Pancreas (tissue), 10 donors: ENCODE measurements at places on chromosomes 5 and 9. TPM values are rescaled to one million over a fixed set of nuclear protein-coding genes. Genes with fewer than 3 reads are reported as not detected.
A peak's percentile ranks its signal among the peaks of the same experiment; 100 is the strongest.

The OR13F1 gene
- total RNA-seq, result not detected

The IFNA13 gene
- total RNA-seq, result not detected

The S100Z gene
- total RNA-seq, result 0.18 TPM

The ARL14EPL gene
- total RNA-seq, result not detected

The PCDHGC3 gene
- total RNA-seq, result 20.6 TPM

The MYORG gene
- 10.7 TPM for total RNA-seq

The RNF180 gene
- 7.2 TPM for total RNA-seq

The IDNK gene
- total RNA-seq, result 4.7 TPM

DNA sequence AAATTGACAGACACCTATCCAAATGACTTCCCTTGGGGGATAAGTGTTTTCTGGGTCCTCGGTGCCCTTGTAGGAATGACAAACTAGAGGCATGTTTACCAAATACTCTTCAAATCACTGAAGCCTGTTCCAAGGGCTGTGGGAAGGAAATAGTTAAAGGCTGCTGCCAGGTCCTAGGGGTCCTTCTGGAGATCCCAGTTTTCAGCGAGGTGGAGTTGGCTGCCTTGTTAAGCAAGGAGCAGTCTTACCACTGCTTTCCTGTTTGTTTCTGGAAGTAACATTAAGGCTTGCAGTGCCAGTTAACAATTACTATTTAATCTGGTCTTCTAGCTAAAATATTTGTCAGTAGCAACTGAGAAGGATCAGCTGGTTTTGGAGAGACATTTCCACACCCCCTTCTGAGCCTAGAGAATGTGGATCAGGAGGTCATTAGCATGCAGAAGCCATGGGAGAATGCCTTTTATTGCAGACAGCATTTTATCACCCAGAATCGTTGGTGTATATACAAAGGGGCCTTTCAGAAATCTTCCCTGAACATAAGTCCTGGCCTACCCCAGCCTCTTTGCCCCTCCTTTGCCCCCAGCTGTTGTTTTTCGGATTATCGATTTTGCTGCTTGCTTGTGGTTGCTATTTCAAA lies 238.8 kb downstream of the DMAC1 start:
- H3K27me3 ChIP-seq, result no peaks in the 10 kb centered on the region
- peak overlapping the region; percentile 10 for H3K27ac ChIP-seq

- peaks cover 29% of the 10 kb centered on the region for H3K4me1 ChIP-seq
- no peak overlapping the region for H3K4me3 ChIP-seq
- peak overlapping the region; percentile 97 for H3K27ac ChIP-seq
- DNase-seq, result no peak
Measured at GRCh38 chr9:124261736-124262648, 4.2 kb downstream of the NEK6 start.

DNA sequence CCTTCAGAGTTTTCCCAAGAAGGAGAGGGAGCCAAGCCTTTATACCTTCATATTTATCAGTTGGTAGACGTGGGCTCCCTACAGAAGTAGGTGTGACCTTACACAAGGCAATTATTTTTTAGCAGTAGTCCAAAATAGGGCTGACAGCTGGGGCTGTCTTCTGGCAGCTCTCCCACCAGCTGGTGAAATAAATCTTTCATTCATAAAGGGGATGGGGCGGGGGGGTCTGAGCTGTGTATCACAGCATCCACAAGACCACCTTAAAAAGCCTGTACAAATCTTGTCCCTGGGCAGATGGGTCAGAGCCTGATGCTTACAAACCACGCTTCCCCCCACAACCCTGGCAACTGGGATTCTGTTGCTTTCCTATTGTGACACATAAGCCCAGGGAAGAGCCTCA lies 19.7 kb downstream of the CSF2 start:
- H3K27me3 ChIP-seq, result no peaks in the 10 kb centered on the region
- no peak overlapping the region for H3K4me3 ChIP-seq
- H3K36me3 ChIP-seq, result no peaks in the 10 kb centered on the region
- H3K4me1 ChIP-seq, result no peaks in the 10 kb centered on the region

- DNase-seq, result no peak
- no peak overlapping the region for H3K27ac ChIP-seq
- H3K36me3 ChIP-seq, result no peaks in the 10 kb centered on the region
- no peaks in the 10 kb centered on the region for H3K4me1 ChIP-seq
- no peak overlapping the region for H3K4me3 ChIP-seq
- no peaks in the 10 kb centered on the region for H3K27me3 ChIP-seq
Measured at GRCh38 chr5:41995193-41995592, 70.1 kb downstream of the FBXO4 start.

GRCh38 chr5:151060742-151061141 lies 20.1 kb downstream of the TNIP1 start:
- peak overlapping the region; percentile 19 for H3K27ac ChIP-seq
- DNase-seq, result no peak
- peaks cover 9% of the 10 kb centered on the region for H3K4me1 ChIP-seq
- H3K4me3 ChIP-seq, result no peak overlapping the region
- no peaks in the 10 kb centered on the region for H3K27me3 ChIP-seq

DNA sequence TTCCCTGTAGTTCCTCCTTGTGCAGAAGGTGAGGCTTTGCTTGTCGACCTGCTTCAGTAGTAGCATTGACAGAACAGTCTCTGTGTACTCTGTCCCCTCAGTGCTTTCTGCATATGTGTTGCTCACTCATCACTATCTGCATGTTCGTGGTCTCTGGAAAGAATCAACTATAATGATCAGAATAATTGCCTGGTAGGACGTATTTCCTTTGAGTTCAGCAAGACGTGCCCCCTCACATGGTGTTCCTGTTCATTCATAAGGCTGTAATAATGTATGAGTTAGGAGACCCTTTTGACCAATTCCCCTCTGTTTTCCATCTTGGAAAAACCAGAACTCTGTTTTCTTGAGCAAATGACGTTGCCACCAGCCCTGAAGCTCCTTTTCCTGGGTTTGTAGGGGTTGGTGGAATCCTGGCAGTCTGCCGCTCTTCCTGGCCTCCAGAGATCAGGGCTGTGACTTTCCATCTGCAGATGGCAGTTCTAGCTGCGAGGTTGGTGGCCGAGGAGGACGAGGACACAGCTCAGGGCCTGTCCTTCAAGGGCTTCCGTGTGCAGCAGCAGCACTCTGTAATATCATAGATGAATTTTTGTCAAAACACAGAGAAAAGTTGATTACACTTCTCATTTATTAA lies 61.9 kb downstream of the EXOSC2 start:
- H3K27me3 ChIP-seq, result no peaks in the 10 kb centered on the region
- peaks cover 5% of the 10 kb centered on the region for H3K4me1 ChIP-seq
- no peaks in the 10 kb centered on the region for H3K36me3 ChIP-seq
- no peak overlapping the region for H3K4me3 ChIP-seq

GRCh38 chr5:151199581-151200185 lies 24.2 kb downstream of the CCDC69 start:
- H3K36me3 ChIP-seq, result no peaks in the 10 kb centered on the region
- H3K4me3 ChIP-seq, result no peak overlapping the region
- H3K27ac ChIP-seq, result no peak overlapping the region
- no peaks in the 10 kb centered on the region for H3K27me3 ChIP-seq

DNA sequence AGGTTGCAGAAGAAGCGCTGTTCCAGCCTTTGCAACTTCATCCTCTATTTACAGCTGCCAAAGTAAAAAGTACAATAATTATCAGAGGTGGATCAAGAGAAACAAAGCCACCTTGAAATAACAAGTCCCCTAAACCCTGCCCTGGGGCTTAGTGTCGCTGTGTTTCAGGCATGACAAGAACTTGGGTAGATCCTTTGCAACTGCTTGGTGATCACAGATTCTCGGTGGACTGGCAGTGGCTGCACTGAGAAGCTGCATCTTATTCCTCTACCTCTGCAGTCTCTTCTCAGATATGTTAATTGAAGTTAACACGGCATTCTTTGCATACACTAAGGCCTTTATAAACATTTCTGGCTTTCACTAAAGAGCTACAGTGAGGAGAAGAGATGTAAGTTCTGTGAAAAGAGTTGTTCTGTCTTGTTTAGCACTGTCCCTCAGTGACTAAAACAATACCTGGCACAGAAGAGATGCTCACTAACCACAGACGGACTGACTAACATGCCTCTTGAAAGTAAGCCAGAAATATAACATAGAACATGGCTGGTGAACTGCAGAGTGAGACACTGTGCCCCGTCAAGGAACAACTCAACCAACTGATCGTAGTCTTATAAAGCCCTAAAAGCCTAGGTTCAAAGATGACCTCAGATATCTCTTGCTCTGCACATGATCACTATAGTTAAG lies 144.2 kb downstream of the MLLT3 start:
- H3K4me3 ChIP-seq, result no peak overlapping the region
- no peaks in the 10 kb centered on the region for H3K4me1 ChIP-seq
- no peak for DNase-seq
- no peaks in the 10 kb centered on the region for H3K36me3 ChIP-seq
- no peaks in the 10 kb centered on the region for H3K27me3 ChIP-seq

DNA sequence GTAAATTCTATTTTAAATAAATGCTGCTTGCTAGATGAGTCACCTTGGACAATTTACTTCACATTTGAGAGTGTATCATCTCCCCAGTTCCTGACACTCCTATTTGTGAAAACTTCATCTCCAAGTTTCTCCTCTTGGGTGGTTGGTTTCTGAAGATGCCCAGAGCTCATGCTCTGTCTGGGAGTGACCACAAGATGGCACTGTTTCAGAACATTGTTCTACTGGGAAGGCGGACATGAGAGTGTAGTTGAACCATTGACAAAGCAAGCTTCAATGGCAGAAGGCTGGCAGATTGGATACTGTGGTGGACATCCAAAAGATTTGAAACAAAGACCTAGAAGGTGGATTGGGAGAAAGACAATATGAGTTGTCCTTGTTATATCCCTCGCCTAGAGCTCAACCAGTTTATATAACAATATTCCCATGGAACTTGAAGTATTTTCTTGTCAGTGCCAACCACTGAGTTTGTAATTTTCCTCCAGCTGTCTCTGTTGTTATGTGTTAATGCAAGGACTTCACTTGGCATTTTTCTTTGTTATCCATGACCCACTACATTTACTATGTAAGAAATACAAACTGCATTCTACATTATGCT lies 234.3 kb upstream of the ANKH start:
- no peak for DNase-seq
- no peaks in the 10 kb centered on the region for H3K36me3 ChIP-seq
- H3K4me3 ChIP-seq, result no peak overlapping the region

GRCh38 chr5:172712610-172713009 lies 58.4 kb downstream of the DUSP1 start:
- H3K36me3 ChIP-seq, result no peaks in the 10 kb centered on the region
- no peak for DNase-seq
- no peak overlapping the region for H3K4me3 ChIP-seq
- H3K27ac ChIP-seq, result no peak overlapping the region
- no peaks in the 10 kb centered on the region for H3K27me3 ChIP-seq

DNA sequence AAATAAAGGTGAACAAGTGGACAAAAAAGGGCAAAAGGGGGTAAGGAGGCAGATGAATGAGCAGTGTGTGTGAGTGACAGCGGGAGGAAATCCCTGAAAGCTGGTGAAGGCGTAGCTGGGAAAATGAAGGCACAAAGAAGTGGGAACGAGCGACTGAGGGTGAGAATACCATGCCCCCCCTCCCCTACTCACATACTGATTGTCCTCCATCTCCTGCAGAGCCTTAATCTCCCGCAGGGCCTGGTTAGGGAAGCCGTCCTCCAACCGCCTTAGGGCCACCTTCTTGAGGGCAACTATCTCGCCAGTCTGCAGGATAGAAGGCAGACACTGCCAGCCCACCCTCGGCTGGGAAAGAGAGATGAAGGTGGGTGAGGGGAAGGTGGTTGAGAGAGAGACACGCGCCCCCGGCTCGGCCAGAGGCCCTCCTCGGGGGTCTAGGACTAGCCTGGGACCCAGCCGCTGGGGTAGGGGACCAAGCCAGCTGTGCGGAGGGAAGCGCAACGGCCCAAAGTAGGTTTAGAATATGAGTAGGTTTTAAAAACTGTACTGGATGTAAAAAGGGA lies 522 bp downstream of the CDK20 start:
- peak; percentile 74 for DNase-seq
- H3K36me3 ChIP-seq, result no peaks in the 10 kb centered on the region
- H3K27ac ChIP-seq, result peak overlapping the region; percentile 80
- peak overlapping the region; percentile 68 for H3K4me3 ChIP-seq

DNA sequence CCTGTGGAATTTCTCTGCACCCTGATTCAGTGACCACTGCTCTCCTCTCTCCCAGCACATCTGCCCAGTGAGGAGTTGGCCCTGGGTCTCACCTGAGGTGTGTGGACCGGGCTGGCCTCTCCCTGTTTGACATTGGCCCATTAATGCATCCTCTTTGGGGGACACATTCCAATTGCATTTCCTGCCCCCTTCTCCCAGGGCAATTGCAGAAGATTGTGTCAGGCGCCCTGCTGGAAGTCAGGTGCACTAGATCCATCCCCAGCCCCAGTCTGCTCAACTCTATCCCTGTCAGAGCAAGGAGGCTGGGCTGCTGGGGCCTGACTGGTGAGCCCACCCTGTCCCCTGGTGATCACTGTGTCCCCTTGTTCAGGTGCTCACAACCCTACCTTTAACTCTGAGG lies 84.5 kb downstream of the LMX1B start:
- no peak overlapping the region for H3K27ac ChIP-seq
- H3K27me3 ChIP-seq, result no peaks in the 10 kb centered on the region
- no peaks in the 10 kb centered on the region for H3K36me3 ChIP-seq
- no peak for DNase-seq

GRCh38 chr5:111583758-111584203 lies 71.4 kb upstream of the STARD4 start:
- H3K27ac ChIP-seq, result no peak overlapping the region
- H3K36me3 ChIP-seq, result no peaks in the 10 kb centered on the region
- DNase-seq, result no peak
- no peaks in the 10 kb centered on the region for H3K4me1 ChIP-seq
- H3K4me3 ChIP-seq, result no peak overlapping the region
- no peaks in the 10 kb centered on the region for H3K27me3 ChIP-seq

DNA sequence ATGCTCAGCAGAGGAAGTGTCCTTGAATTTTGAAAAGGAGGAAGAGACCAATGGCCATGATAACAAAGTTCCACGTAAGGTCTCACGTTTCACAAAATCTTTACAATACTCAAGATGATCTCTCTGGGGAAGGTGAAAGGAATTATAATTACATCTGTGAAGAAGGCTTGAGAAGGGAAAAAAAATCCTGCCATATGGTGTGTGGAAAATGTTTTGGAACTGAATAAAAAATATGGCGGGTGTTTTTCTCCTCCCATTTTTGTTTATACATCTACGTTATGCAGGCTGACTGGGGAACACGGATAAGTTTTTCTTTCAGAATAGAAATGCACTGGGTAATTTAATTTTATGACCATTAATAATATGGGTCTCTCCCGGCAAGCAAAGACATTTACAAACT lies 425.6 kb upstream of the BRINP1 start:
- H3K36me3 ChIP-seq, result no peaks in the 10 kb centered on the region
- no peaks in the 10 kb centered on the region for H3K27me3 ChIP-seq
- H3K27ac ChIP-seq, result no peak overlapping the region

- no peak for DNase-seq
- H3K27ac ChIP-seq, result no peak overlapping the region
- no peak overlapping the region for H3K4me3 ChIP-seq
- H3K27me3 ChIP-seq, result no peaks in the 10 kb centered on the region
Measured at GRCh38 chr5:147573211-147573610, 63.3 kb upstream of the DPYSL3 start.

GRCh38 chr9:137062384-137062783 lies 8.0 kb downstream of the SAPCD2 start:
- DNase-seq, result no peak
- H3K36me3 ChIP-seq, result no peaks in the 10 kb centered on the region
- no peak overlapping the region for H3K27ac ChIP-seq
- no peaks in the 10 kb centered on the region for H3K27me3 ChIP-seq

- H3K27ac ChIP-seq, result no peak overlapping the region
- DNase-seq, result no peak
- H3K4me1 ChIP-seq, result no peaks in the 10 kb centered on the region
- no peaks in the 10 kb centered on the region for H3K36me3 ChIP-seq
Measured at GRCh38 chr5:66436721-66437120, 159.5 kb upstream of the MAST4 start.

- H3K4me3 ChIP-seq, result no peak overlapping the region
- no peaks in the 10 kb centered on the region for H3K36me3 ChIP-seq
- no peak for DNase-seq
- H3K4me1 ChIP-seq, result no peaks in the 10 kb centered on the region
- no peaks in the 10 kb centered on the region for H3K27me3 ChIP-seq
- H3K27ac ChIP-seq, result no peak overlapping the region
Measured at GRCh38 chr5:142346706-142347105, 21.9 kb upstream of the SPRY4 start.
